CD4-positive, alpha-beta T cell treated with Interferon alpha-2 for 1 hour (primary cell): ENCODE measurements at places on chromosomes 6 and 20.

DNA sequence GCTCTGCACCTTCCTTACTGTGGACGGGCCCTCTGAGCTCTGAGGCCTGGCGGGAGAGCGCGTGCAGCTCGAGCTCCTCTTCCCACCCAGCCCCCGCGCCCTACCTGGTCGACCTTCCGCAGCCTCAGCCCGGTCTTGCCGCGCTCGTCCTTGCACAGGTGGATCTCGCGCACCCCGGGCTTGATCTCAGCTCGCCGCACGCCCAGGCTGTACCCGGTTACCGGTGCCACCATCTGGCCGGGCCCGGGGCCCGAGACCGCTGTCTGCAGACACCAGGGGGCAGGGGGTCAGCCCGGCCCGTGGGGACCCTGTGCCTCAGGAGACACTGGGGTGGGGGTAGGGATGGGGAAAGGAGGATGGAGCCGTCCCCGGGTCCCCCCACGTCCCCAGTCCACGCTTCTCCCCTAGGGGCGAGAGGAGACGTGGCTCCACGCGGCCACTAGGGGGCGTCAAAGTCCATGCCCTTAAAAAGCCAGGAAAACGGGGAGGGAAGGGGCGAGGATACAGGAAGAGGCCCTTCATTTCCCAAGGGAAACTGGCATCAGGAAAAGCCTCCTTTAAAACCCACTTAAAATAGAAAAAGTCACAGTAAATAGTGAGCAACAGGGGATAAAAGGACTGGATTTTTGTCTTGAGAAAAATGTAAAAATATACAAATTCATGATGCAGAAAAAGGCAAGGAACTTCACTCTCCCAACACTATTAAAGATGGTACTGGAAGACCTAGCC is 15.5 kb downstream of the SDCBP2 start:
- peak; percentile 69 for DNase-seq

GRCh38 chr6:122947355-122947754 is 48.7 kb upstream of the CLVS2 start:
- no peak for DNase-seq

DNA sequence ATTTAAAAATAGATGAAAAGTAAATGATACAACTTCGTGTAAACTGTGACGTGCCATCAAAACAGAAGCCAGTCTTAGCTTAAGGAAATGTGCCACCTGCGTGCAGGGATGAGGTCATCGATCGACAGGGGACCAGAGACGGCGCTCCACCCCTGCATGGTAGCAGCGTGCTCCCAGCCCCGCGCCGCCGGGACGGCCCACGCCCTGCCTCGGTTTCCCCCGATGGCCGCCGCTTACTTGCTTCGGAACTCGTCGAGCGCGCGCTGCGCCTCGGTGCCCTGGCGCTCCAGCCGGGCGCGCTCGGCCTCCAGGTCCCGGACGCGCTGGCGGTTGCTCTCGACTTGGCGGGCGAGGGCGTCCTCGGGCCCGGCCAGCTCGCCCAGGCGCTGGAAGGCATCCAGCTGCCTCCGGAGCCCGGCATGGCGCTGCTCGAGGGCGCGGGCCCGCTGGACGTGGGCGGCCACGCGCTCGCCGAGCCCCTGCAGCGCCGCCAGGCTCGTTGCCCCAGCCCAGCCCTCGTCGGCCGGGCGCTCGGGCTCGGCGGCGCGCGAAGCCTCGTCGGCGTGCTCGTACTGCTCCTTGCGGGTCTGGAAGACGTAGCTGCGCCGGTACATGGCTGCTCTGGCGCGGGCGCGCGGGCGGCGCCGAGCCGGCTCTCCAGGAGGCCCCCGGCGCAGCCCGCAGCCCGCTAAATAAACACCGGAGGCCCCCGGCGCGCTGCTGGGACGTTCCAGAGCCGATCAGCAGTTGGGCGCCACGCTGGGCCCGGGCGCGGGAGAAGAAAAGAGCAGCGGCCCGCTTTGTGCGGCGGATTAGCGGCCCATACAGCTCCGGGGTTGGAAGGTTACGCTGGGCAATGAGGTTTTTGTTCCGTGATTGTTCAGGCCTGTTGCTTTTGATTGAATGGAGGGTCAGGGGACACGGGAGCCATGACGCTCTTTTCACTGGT is at the start of gene BFSP1:
BFSP1 (minus strand) TSS at position 664 of the 949 bp plus-strand sequence; CDS start at position 614, 50 bp downstream.
- peak; percentile 25 for DNase-seq

DNA sequence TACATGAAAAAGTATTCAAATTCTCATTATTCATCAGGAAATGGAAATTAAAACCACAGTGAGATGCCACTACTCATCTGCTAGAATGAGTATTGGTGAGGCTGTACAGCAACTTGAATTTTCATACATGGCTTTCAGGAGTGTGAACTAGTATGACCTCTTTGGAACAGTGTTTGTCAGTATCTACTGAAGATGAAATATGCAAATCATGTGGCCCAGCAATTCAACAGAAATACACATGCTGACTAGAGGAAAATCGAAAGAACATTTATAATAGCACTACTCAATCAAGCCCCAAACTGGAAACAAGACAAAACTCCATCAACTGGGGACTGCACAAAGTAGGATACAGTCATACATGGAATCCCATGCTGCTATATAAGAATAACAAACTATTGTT is 102.2 kb downstream of the DCDC2 start:
- DNase-seq: no peak

- DNase-seq: no peak
These were observed 7.0 kb downstream of the HMGN3 start for GRCh38 chr6:79227445-79227844.
